ENCODE measurements at places on chromosomes 4 and X. TPM values are rescaled to one million over a fixed set of nuclear protein-coding genes. Genes with fewer than 3 reads are reported as not detected.

Gene DCAF4L1
- total RNA-seq = 0.14 TPM

Gene PF4V1
- total RNA-seq = not detected

Gene PRKG2
- 0.37 TPM for total RNA-seq

Gene DSPP
- total RNA-seq = not detected

Gene IL21
- not detected for total RNA-seq

Gene DCLK2
- total RNA-seq = 8.6 TPM

Gene CYTL1
- total RNA-seq = not detected

All from A549 treated with Hydrocortisone at 1 μM for 4 hours (cell line).